ENCODE measurements at places on chromosomes 11 and 22.

DNA sequence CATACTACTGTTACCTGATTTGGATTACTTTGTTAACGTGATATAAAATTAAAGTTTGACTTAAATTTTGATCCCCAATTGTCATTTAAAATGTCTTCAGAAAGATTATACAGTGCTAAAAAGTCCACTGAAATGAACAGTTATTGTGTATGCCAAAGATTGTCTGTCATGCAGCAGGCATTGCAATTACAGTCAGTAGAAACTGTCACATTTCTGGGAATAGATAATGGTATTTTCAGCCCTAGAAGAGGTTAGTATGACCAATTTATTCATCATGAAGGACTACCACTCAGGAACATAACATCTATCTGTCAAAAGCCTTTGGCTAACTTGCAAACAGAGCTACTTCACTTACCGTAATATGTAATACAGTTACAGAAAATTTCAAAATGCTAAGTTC is 852.5 kb upstream of the TENM4 start:
- no peak for DNase-seq

GRCh38 chr11:3022300-3022967 is 30.3 kb upstream of the NAP1L4 start:
- no peak for DNase-seq

GRCh38 chr11:57619331-57619730 is 21.8 kb downstream of the SERPING1 start:
- DNase-seq: no peak

GRCh38 chr22:24128631-24129262 is 52.5 kb upstream of the SUSD2 start:
- peak; percentile 75 for DNase-seq

- DNase-seq: peak; percentile 3
Observed at GRCh38 chr22:31079095-31079642, 1.9 kb upstream of the SMTN start.

All from NCI-H345 (cell line).